Stimulated activated CD4-positive, alpha-beta T cell treated with anti-CD3 and anti-CD28 coated beads, Interleukin-2, amount 100 ng/mL, for 24 hours (primary cell): ENCODE measurements at places on chromosomes 2 and 18.

DNA sequence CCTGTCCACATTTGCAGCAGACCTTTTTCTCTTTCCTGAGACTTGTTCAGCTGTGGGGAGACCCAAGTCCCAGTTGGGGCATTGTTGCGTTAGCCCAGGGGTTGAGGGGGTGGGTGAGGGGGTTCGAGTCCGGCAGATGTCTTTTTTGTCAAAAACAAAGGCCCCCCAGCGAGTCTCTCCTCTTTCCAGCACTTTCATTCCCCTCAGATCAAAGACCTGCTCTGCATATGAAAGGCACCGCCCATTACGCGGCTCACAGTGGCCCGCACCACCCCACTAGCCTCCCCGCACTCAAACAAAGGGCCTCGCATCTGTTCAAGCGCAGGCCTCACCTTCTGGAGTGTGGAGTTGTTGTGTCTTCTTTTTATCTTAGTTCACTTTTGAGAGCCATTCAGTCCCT lies 25.2 kb downstream of the TRABD2A start:
- no peak for DNase-seq

GRCh38 chr2:44112096-44112495 lies 56.6 kb upstream of the PPM1B start:
- DNase-seq, result no peak

GRCh38 chr2:42052702-42053481 lies 5.1 kb downstream of the PKDCC start:
- no peak for DNase-seq

DNA sequence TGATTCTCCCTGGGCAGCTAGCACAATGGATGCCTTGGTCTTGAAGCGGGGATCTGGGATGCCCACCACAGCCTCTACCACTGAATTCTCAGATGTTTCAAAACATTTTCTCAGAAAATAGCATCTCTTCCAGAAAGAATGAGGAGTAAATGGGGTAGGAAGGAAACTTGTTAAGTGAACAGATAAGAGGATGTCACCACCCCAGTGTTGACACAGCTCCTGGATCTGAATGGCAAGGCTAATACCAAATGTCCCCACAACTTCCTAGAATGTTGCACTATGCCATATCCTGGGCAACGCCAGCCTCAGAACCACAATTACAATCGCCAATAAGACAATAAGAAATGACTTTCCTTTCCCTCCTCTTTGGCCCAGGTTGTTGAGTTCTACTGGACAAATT lies 177.2 kb downstream of the BCL11A start:
- no peak for DNase-seq

- no peak for DNase-seq
These were observed 63.9 kb downstream of the SPRED2 start for GRCh38 chr2:65368468-65368867.

- no peak for DNase-seq
These were observed 82.9 kb downstream of the PLB1 start for GRCh38 chr2:28578774-28579173.

- DNase-seq, result no peak
These were observed 30.9 kb upstream of the DOCK10 start for GRCh38 chr2:225073198-225073597.

GRCh38 chr18:55083461-55083860 lies 124.2 kb upstream of the CCDC68 start:
- no peak for DNase-seq

DNA sequence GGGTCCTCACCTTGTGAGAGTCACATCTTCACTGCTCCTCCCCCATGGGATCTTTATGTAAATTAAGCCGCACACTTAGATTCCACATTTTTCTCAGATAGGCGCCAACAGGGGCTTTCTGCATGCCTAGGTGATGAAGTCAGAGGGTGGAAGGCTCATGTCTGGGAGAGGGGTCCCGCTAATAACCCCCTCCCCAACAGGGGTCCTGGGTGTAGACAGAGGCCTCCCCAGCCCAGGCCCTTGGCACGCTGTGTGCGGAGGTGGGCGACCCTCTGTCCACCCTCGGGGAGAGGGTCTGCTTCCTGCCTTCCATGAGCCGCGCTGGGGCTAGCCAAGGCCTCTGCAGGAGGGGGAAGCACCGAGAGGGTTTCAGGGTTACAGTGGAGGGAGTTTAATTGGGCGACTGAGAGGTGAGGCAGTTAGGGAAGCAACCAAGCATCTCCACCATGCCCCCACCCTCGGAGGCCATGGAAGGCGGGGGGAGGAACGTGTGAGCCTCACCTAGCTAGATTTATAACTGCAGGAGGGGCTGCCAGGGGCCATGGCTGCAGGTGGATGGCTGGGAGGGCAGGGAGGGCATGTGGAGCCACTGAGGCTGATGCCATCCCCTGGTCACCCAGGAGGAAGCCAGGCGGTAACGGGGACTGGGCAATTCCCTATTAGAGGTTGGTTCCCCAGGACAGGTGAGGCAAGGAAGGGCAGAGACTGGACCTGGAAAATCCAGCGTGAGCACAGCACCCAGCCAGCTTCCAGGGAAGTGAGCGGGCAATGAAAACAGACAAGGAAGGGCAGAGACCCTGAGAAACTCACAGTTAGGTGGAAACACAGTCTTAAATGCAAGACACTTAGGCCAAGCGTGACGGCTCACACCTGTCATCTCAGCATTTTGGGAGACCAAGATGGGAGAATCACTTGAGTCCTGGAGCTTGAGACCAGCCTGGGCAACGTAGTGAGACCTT lies 7.7 kb upstream of the PXDN start:
- no peak for DNase-seq

- no peak for DNase-seq
These were observed 36.7 kb downstream of the WDFY1 start for GRCh38 chr2:223908304-223908998.

- DNase-seq, result peak; percentile 33
These were observed 12.7 kb upstream of the FHOD3 start for GRCh38 chr18:36284671-36285295.

GRCh38 chr2:106771811-106772210 lies 114.2 kb downstream of the ST6GAL2 start:
- DNase-seq, result no peak

GRCh38 chr2:99786636-99787390 lies 297.0 kb upstream of the REV1 start:
- no peak for DNase-seq

DNA sequence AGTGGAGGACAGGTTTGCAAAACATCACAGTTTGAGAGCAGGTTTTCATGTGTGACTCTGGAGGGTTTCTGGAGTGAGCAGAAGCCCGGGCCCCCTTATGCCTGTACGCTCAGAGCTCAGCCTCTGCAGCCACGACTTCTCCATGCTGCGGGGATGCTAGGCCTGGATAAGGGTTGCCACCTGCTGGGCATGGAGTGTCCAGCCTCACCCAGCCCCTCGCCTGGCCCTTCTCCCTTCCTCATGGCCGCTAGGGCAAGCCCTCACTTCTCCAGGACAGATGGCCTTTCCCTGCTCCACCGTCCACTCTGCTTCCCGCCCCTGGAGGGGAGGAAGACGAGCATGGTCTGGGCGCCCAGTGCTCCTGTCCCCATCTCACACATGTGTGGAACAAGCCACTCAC lies 318.7 kb downstream of the GBX2 start:
- DNase-seq, result no peak

GRCh38 chr2:188076149-188077056 lies 215.3 kb upstream of the GULP1 start:
- DNase-seq, result no peak

- no peak for DNase-seq
These were observed 70.9 kb downstream of the SUCLG1 start for GRCh38 chr2:84388133-84388532.

DNA sequence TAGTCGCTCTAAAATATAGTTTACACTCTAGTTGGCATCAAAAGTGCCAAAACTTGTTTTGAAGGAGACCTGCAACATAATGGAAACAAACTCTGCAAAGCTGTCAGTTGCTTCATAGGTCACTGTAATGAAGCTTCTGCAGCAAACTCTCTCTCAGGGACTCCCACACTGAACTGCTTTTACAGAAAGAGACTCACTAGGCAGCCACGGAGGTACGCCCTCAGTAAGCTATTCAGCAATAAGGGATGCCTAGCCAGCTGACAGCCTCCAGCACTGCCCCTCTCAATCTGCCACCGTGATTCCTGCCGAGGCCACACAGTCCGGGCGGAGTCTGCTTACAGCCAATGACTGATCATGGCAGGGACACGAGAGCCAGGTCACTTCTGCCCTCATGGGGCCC lies 51.1 kb downstream of the COLEC12 start:
- no peak for DNase-seq

DNA sequence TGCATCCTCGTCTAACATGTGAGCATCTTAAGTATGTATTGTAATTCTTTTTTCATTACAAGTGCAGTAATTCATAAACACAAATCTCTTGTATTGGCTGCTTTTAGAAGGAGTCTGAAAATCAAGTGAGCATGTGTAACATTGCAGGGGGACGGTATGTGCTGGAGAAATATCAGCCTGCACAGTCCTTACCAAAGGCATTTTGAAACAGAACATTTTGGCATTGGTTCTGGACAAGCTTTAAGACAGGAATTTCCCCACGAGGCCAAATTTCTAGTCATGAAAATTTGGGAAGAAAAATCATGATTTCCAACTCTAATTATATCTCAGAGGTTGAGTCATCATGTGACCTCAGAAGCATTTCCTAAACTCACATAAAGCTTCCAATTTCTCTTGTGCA lies 24.7 kb upstream of the NRP2 start:
- no peak for DNase-seq

DNA sequence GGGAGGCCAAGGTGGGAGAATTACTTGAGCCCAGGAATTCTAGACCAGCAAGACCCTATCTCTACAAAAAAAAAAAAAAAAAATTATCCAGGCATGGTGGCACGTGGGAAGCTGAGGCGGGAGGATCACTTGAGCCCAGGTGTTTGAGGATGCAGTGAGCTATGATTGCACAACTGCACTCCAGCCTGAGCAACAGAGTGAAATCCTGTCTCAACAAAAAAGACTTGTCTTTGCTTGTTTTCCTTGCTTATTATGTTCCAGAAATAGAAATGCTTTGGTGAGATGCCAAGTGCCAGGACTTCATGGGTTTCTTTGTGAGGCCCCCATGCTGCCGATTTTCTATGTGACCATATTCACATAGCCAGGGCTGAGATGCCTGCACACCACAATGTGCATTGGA lies 9.0 kb downstream of the DCDC2C start:
- no peak for DNase-seq

DNA sequence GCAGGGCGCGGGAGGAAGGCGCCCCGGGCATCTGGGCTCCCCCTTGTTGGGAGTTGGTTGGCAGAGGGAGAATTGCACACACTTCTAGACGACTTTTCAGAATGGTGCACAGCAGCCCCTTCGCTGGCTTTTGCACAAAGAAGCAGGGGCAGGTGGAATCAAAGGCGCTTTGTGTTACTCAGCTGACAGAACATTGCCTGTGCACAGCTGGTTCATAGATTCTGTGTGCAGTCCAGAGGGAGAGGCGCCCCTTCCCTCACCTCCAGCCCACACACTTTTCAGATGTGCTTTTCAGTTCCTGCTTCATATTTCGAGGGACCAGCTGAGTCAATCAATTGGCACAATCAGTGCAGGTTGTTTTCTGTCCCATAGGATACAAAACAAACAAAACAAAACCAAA lies 348.4 kb upstream of the RAB12 start:
- no peak for DNase-seq
